ENCODE measurements at places on chromosomes 4 and X.

GRCh38 chr4:178693816-178694215 lies 1251.6 kb upstream of the AGA start:
- no peak for DNase-seq

DNA sequence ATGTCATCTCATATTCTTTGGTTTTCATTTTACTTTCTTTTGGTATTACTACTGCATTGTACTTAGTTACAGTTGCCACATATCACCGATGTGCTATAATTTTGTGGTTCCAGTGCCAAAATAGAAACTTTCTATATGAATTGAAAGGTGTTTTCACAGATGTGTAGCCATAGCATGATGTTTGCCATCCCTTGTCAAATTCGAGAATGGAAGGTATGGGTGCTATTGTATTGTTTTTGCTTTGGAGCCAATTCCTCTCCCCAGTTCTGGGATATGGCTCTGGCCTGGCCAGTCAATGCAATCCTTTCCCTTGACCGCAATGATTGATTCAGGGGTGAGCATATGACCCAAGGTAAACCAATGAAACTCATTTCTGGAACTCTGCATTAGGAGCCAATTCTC lies 86.2 kb upstream of the RPS6KA3 start:
- no peak for DNase-seq

DNA sequence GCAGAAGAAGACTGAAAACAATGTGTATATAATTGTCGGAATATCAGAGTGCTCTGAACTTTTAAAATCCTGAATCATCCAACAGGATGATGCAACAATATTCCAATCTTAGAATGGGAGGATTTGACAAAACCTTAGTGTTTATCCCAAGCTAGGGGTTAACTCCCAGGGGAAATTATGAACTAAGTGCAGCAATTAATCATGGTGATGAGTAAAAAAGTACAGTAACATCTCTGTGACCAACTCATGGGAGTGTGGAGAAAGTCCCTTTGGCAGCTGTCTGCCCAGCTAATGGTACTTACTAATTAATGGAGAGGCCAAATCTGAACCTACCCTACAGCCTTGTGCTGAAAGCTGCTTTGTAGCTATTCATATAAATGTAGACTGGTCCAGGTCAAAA lies 257.6 kb upstream of the DDX53 start:
- no peak for DNase-seq

DNA sequence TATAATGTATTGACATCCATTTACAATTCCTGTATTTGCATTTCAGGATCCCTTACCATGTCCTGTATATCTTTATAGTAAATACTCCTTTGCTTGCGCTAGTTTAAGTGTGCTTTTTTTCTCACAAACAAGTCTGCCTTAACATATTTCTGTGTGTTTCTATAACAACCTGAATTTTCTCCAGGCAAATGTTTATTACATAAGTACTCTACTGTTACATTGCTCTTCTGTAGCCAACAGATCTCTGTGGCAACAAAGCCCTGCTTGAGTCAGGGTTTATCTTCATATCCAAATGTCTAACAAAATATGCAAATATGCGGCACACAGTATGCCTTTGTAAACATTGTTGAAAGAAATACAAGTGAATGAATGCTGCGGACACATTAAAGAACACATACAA lies 625.5 kb downstream of the TLL1 start:
- no peak for DNase-seq

- no peak for DNase-seq
These were observed 642.3 kb upstream of the CPEB2 start for GRCh38 chr4:14359991-14360390.

DNA sequence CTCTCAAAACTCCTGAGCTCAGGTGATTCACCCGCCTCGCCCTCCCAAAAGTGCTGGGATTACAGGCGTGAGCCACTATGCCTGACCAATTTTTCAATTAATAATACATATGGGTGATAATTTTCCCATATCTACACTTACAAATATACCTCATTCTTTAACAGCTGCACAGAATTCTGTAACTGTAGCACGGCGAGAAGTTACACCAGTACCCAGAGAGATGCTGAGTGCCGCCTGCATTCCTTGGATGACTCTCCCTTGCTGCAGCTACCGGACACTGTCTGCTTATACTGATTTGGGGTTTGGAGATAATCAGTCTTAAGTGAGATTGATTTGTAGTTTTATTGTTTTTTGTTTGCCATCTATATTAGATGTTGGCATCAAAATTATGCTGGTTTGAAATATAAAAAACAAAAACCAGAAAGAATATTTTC lies 5.8 kb downstream of the TIFA start:
- no peak for DNase-seq

GRCh38 chr4:149751174-149751573 lies 64.5 kb downstream of the IQCM start:
- no peak for DNase-seq

GRCh38 chr4:25030277-25031076 lies at the start of gene LGI2:
Gene LGI2 (minus strand): TSS chr4:25030946. CDS start chr4:25030693, 253 bp downstream.
- DNase-seq: peak; percentile 41

DNA sequence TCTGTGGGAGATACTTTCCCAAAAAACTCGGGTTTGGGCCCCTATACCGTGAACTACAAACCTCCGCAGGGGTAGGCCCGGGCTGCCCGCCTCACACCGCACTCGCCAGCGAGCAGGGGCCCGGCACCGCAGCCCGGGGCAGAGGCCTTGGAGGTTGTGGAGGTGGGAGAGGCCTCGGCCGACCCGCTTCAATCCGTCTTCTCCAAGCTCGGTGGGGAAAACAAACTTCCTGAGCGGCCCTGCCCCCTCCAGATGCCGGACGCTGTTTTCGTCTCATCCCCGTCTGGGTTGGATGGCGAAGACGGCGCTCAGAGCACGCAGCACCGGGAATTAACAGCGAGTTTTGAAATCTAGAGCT lies 442 bp upstream of the MCUB start:
- DNase-seq: no peak

DNA sequence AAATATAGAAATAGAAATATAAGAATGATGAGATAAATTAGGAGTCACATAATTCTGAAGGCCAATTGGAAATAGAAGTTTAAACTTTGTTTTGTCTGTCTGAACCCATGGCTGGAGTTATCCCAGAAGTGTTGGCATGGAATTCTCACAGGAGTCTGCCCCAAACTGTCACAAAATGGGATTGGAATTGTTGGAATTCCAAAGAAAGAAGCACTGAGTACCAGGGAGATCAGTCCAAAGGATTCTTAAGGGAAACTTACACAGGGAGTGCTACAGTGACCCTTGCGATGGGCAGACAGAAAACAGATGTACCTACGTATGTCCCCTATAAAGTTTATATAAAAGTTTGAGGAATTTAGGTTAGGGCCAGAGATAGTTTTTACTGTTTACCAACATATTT lies 1607.7 kb downstream of the ARAP2 start:
- no peak for DNase-seq

DNA sequence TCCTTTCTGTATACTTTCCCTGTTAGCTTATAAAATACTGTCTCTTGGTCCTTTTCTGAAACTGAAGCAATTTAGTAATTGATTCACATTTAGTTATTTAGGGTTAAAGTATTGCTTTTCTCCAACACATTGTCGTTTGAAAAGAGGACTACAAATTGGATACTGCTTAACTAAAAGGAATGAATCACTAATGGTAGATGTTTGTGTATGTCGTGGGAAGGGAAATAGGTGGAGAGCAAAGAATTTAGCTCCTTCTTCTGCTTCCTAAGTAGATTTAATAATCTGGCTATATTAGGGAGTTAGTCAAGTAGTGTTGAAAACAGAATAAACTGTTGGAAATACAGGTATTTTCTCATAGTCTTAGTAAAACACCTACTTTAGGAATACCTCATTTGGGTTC lies 27.9 kb downstream of the SLAIN2 start:
- no peak for DNase-seq

GRCh38 chrX:128781506-128781905 lies 729.3 kb upstream of the ACTRT1 start:
- DNase-seq: no peak

GRCh38 chr4:48832571-48832970 lies 1.7 kb downstream of the OCIAD1 start:
- DNase-seq: no peak

DNA sequence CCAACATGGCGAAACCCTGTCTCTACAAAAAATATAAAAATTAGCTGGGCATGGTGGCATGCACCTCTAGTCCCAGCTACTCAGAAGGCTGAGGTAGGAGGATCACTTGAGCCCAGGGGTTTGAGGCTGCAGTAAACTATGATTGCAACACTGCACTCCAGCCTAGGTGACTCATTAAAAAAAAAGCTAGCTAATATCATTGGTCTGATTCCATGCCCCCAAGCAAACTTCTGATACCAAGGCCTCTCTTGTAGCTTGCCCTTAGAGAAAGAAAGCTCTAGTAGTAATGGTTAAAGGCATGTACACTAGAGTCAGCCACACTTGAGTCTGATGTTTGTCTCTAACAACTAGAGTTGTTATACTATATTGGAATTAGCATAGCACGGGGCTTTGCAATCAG lies 32.6 kb upstream of the PHF8 start:
- DNase-seq: no peak

GRCh38 chrX:134868771-134869495 lies 121.9 kb upstream of the SMIM10 start:
- no peak for DNase-seq

GRCh38 chrX:63282828-63283227 lies 68.3 kb downstream of the SPIN4 start:
- DNase-seq: no peak

GRCh38 chr4:156934259-156934635 lies 37.4 kb downstream of the PDGFC start:
- no peak for DNase-seq

DNA sequence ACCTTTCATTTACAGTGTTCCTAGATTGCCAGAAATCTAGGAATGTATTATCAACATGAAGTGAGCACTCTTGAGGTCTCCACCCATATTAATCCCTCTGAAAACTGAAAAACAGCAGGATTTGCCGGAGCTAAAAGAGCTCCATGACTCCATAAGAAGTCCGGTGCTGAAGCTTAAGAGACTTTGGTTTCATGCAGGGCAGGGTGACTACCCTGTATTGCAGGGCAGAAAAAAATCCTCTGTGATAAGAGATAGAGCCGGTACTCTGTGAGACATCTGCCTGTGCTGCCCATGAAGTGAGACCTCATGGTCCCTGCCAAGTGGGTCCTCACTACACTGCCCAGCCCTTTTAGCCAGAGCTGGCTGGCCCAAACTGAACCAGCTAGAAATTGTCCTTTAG lies 127.2 kb upstream of the NPY2R start:
- DNase-seq: no peak

DNA sequence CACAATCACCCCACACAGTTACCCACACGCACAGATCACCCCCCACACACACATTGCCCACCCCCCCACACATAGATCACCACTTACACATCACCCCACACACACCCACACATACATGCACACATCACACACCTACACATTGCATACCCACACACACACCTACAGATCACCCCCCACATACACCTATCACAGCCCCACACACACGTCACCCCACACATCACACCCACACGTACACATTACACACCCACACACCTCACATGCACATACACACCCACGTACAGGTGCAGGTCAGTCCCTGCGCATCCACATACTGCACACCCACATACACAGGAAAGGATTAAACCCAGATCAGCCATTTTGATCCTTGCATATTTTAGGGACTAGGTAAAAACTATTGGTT lies 15.3 kb upstream of the TADA2B start:
- DNase-seq: no peak

- DNase-seq: no peak
These were observed 36.9 kb downstream of the FHDC1 start for GRCh38 chr4:152972821-152973628.

Data from occipital lobe (tissue), 3 donors.